ENCODE measurements at places on chromosomes 5 and 9.
A peak's percentile ranks its signal among the peaks of the same experiment; 100 is the strongest.

DNA sequence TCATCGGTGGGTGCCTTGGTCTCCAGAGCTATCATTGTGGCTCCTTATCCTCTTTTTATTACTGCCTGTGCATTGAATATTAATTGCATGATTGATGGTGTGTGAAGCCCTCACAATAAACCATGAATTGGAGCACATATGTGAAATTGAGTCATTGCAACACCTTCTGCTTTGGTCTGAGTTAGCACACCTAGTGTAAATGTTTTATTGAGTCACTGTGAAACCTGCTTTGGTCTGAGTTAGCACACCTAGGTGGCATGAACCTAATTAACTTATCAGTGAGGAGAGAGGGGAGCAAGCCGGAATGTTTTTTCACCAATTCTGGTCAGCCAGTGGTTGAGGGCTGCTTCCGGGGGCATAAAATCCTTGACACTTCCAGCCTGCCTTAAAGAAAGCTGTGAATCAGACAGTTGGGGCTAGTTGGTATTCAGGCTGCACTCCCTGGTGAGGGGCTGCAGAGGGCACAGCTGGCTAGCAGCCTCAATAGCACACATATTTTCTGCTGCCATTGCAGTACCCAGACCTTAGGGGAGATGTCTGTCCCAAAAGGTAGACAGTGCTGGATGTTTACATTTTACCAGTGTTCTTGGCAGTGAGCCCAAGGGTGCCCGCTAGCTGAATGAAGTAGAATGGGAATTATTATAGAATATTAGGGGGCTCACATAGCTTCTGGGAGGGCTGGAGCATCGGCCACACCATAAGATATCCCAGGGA, 76.5 kb upstream of the GOLM1 start:
- DNase-seq = no peak

GRCh38 chr9:115717298-115717697, 436.3 kb upstream of the PAPPA start:
- DNase-seq = no peak

DNA sequence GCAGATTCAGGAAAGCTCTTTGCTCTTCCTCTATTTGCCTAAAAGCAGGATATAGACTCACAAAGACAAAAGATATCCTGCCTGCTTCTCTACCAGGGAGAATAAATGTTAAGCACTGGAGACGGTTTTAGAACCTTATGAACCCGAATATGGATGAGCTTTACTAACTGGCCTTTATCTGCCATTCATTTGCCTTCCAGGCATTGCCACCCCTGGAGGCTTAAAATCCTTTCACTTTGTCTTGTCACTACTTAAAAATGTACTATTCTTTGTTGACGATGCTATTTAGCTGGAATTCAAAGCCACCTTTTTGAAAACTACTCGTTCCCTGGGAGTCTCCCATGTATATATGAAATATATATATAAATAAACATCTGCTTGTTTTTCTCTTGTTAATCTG, 23.2 kb upstream of the LVRN start:
- DNase-seq = no peak

DNA sequence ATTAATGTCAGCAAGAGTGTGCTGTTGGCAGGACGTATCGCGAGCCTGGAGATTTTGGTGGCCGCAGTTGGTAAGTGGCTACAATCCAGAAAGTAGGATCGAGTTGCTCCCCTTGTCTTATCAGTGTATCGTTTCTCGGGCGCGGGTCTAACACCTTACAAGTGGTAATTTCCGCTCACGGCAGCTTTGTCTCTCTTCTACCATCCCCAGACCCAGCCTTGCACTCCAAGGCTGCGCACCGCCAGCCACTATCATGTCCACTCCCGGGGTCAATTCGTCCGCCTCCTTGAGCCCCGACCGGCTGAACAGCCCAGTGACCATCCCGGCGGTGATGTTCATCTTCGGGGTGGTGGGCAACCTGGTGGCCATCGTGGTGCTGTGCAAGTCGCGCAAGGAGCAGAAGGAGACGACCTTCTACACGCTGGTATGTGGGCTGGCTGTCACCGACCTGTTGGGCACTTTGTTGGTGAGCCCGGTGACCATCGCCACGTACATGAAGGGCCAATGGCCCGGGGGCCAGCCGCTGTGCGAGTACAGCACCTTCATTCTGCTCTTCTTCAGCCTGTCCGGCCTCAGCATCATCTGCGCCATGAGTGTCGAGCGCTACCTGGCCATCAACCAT, 1.1 kb downstream of the PTGER4 start:
- DNase-seq = no peak

- peak; percentile 2 for DNase-seq
Observed at GRCh38 chr9:129102791-129103594, 7.6 kb downstream of the CRAT start.

DNA sequence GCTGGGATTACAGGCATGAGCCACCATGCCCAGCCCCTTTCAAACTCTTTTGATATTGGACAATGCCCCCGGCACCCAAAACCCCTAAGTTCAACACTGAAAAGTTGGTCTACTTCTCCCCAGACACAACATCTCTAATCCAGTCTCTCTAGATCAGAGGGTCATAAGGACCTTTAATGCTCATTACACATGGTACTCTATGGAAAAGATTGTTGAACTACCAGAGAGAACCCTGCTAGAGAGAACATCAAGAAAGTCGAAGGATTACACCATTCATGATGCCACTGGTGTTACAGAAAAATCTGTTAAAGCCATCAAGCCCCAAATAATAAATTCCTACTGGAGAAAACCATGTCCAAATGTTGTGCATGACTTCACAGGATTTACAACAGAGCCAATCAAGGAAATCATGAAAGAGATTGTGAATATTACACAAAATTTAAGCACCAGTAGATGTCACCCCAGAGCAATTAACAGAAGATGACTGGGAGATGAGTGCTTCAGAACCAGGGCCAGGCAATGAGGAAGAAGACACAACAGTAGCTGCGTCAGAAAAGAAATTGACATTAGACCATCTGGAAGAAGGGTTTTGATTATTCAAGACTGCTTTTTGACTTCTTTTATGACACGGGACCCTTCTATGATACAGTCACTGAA, 28.3 kb upstream of the NIPAL4 start:
- DNase-seq = peak; percentile 20

GRCh38 chr5:154899151-154899816, 38.7 kb downstream of the GEMIN5 start:
- DNase-seq = no peak

DNA sequence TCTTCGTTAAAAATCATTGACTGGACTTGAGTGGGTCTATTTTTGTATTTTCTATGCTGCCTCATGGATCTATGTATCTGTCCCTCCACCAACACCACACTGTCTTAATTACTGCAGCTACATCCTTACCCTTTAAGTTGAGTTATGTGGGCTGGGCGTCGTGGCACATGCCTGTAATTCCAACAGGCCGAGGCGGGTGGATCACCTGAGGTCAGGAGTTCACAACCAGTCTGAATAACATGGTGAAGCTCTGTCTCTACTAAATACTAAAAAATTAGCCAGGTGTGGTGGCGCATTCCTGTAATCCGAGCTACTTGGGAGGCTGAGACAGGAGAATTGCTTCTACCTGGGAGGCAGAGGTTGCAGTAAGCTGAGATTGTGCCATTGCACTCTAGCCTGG, 48.2 kb downstream of the XRCC4 start:
- no peak for DNase-seq

- no peak for DNase-seq
Observed at GRCh38 chr5:6487081-6487480, 38.4 kb downstream of the UBE2QL1 start.

DNA sequence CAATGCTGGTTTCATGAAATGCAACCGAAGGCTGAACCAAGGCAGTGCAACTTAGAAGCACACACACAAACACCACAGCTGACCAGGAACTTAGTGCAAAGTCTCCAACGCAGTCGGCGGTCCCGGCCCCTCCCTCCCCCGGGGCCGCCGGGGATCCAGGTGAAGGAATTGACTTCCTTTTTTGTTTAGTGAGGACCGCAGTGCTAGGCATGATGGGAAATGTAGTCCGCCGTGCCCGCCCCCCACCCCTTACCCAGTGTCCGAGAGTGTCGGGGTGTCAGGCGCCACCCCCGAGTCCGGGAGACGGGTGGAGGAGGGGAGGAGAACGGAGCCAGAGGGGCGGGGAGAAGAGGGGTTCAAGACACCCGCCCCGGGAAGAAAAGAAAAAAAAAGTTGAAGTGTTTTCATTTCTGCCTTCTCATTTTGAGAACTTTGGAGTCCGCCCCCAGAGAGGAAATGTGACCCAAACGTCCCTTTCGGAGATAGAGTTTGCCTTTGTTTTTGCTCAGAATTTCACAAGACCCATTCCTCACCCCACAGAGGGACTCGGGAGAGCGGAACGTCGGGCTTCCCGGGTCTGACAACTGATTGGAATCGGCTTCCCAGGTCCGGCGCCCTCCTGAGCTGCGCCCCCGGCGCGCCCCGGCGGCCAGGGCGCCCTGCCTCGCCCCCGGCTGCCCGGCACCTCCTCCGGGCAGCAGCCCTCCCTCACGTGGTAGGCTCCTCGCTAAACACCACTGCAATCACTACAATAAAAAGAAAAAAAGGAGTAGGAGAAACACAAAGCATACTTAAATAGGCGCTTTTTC, 2.0 kb downstream of the IER5L start:
- no peak for DNase-seq

GRCh38 chr5:146751054-146751453, 127.5 kb downstream of the PPP2R2B start:
- DNase-seq = peak; percentile 17

GRCh38 chr9:78620303-78620702, 323.4 kb downstream of the PSAT1 start:
- no peak for DNase-seq

DNA sequence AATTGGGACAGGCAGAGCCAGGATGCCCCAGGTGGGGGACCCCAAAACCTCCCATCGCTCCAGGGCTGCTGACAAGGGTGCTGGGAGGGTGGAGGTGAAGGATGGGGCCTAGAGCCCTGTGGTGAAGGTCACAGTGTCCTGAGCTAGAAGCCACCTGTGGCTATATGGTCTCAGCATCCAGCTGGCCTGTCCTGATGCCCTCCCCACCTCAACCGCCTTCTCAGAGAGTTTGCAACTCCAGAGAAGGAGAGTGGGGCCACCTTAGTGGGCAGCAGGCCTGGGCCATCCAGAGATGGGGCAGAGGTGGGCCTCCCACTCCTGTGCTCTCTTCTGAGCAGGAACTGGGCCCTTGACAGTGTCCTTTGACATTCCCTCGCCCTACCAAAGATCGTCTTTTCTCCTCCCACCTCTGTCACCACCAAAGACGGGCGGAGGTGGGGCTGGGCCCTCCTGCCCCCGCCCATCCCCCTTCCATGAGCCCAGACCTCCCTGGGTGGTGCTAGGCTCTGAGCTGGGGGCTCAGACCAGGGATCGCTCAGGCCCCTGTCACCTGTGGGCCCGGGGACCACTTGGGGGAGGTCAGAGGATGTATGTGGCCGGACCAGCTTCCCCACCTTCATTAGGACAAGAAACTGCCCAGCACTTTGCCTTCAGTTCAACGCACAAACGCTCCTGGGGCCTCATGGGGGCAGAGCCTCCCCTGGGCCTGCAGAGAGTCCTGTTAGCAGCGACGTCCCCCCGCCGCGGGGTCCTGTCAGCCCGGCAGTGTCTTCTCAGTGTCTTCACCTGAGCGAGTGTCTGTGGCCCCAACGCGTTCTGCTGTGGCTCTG, 10.0 kb upstream of the DOLPP1 start:
- no peak for DNase-seq

DNA sequence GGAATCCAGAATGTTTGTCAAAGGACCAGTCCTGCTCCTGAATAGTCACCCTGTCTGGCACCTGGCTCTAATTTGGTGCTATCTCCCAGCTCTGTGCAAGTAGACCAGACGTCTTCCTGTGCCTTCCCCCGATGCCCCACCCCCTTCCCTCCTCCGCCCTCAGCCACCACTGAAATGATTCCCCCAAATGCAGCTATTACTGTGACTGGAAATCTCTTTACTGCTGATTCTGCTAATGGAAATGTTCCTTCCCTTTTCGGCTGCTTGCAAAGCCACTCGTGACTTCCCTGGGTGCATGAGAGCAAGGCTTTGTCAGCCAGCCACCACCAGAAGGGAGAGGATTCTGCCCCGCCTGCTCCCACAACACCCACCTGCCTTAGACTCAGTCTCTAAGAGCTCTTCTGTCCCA, 11.4 kb downstream of the ASTN2 start:
- no peak for DNase-seq

GRCh38 chr9:121240472-121241135, 27.4 kb upstream of the GSN start:
- DNase-seq = no peak

GRCh38 chr5:66892716-66893115, 296.5 kb downstream of the MAST4 start:
- no peak for DNase-seq

- no peak for DNase-seq
Observed at GRCh38 chr9:15404171-15404570, 18.5 kb upstream of the SNAPC3 start.

- no peak for DNase-seq
Observed at GRCh38 chr9:110650261-110650660, 18.3 kb upstream of the MUSK start.

DNA sequence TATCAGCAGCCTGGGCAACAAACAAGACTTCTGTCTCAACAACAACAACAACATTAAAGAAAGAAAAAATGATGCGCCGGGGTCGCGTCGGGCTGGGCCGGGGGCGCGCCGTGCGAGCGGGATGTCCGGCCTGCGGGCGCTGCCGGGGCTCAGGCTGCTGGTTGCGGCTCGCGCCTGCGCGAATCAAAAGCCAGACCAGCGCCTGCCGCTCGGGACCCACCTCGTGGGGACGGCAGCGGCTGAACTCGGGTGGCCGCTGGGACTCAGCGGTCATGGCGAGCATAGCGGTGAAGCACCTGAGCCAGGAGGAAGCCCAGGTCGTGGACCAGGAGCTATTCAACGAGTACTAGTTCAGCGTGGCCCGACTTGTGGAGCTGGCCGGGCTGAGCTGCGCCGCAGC, 11.9 kb upstream of the NHP2 start:
- DNase-seq = no peak

DNA sequence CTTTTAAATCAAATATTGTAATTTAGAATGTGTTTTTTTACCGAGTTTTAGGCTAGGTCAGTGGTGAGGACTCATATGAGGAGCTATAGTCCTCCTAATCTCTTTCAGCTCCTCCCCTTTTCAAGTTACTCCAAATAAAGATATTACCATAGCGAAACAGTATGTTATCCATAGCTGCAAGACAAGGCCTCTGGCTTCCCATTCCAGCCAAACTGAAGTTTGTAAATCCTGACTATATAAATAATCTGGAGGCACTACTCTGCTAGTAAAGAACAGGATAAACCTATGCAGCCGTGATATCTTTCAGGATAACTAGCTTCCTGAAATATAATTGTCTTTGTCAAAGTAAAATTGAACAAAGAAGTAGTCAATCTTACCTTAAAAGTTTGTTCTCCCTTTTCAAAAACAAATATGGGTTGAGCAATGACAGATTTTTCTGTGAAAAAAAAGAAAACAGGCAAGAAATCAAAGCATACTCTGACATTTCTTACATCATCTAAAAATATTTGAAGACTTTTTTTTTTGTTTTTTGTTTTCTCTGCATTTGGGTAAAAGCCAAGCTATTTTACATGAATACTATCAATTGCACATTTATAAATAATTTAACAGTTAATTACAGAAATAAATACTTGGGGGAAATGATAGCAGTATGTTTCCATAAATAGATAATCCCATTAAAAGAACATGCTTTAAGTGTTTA, 29.3 kb upstream of the NADK2 start:
- DNase-seq = no peak

Data from NCI-H524 treated with DMSO at 0.1 percent for 48 hours (cell line).